ENCODE measurements at places on chromosomes 16 and 17.

- DNase-seq = no peak
These were observed 84.5 kb downstream of the XYLT1 start for GRCh38 chr16:17386229-17386628.

- no peak for DNase-seq
These were observed 22.0 kb upstream of the C16orf95 start for GRCh38 chr16:87339086-87339723.

- peak; percentile 44 for DNase-seq
These were observed 79.8 kb downstream of the JPH3 start for GRCh38 chr16:87681981-87682570.

GRCh38 chr16:87253536-87253935 is 63.7 kb downstream of the C16orf95 start:
- DNase-seq = no peak

GRCh38 chr17:70158591-70158990 is 10.7 kb upstream of the KCNJ2 start:
- DNase-seq = no peak

GRCh38 chr17:74637926-74638325 is 14.4 kb upstream of the CD300E start:
- no peak for DNase-seq

GRCh38 chr16:30786936-30787612 is at the start of gene ZNF629:
Gene ZNF629 (minus strand): TSS chr16:30787205. CDS start chr16:30784482, 2,723 bp downstream.
- peak; percentile 44 for DNase-seq

DNA sequence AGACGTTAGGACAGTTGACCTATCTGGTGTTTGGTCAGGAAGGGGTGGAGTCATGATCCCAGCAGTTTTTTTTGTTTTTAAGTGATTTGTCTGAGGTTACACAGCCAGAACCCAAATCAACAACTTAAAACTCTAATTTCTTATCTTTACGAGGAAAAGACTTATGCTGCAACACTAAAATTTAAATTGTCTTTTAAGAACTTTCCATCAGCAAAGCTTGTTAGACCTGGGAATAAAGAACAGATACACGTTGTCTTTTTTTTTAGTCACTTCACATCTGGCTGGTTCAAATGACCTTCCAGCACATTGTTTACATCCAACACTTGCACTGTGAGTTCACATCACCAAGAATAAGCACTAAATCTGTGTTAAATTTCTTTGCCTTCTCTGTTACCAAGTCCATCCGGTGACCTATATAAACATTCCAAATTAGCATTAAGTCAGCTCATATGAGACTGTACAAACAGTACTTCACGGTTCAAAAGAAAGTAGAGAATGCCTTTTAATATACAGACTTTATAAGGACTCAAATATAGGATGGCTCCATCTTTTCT is 115.0 kb downstream of the HS3ST2 start:
- DNase-seq = no peak
